ENCODE measurements at places on chromosomes 4 and X.

DNA sequence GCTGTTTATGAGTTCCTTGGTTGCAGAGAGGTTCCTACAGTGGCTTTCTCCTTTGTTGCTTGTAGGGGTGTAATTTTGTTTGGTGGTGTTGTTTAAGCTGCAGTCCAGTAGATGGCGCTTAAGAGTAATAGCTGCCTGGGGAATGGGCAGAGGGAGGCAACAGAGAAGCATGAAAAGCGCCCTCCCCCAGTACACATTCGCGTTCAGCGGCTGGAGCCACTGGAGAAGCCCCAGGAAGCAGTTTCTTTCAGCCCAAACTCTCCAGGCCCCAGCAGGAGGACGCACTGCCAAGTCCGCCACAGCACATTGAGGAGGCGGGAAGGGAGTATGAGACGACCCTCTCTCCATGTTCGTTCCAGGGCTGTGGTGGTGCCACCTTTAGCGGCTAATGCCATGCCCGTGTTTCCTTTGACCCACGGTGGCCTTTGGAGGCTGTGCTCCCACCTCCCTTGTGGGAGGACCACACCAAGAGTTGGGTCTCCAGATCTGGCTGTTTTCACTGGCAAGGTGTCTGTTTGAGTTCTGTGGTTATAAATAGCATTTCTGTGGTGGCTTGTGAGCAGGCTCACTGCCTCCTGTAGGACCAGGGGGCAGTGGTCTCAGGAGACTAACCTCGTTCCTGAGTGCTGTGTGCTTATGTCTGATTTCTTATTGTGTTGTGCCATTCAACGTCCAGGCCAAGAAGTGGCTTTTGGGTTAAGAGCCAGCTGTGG lies 252.3 kb downstream of the ARHGAP10 start:
- no peak for DNase-seq

DNA sequence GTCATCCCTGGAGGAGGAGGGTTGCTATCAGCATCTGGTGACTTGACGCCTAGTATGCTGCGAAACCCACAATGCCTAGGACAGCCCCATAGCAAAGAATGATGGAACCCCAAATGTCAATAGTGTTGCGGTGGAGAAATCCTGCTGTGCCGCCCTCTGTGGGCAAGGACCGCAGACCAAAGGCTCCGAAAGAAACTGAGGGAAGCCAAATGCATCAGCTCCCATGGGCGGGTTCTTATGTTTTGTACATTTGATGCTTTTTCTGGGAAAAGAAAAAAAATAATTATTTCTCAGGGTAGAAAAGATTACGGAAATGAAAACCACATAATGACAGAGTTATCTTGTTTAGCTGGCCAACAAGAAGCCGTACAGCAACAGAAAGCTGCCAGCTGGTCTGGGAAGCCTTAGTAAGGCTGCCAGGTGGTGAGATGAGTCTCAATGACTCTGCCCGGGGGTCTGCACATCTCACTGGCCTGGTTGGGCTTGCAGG lies 95.0 kb upstream of the TBL1X start:
- DNase-seq, result no peak

DNA sequence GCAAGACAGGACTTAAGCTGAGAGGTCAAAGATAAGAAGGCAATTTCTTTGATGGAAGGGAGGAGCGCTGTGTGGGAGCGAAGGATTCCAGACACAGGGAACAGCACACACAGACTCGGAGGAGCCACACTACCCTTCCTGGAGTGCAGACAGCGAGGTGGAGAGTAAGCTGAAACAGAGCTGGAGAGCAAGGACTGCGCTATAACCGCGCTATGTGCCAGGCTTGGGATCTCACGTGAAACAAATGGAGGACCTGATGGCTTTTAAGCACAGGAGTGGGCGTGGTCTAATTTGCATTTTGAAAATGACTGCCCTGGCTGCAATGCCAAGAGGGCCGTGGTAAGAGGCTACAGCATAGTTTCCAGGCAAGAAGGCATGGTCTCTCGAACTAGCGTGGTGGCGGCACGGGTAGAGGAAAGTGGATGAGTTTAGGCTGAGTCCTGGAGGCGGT lies 113.9 kb upstream of the SORBS2 start:
- DNase-seq, result no peak

- no peak for DNase-seq
Measured at GRCh38 chr4:177080388-177080787, 229.3 kb upstream of the NEIL3 start.

- no peak for DNase-seq
Measured at GRCh38 chrX:69263251-69263820, 98.1 kb upstream of the PJA1 start.

- DNase-seq, result peak; percentile 25
Measured at GRCh38 chr4:3880615-3881120, 114.5 kb downstream of the ADRA2C start.

- DNase-seq, result no peak
Measured at GRCh38 chr4:14387647-14388046, 614.6 kb upstream of the CPEB2 start.

GRCh38 chrX:67651437-67652142 lies 107.8 kb downstream of the AR start:
- no peak for DNase-seq

GRCh38 chrX:18964901-18965300 lies 19.0 kb downstream of the PHKA2 start:
- DNase-seq, result no peak

- no peak for DNase-seq
Measured at GRCh38 chrX:87397103-87397886, 120.3 kb upstream of the KLHL4 start.

DNA sequence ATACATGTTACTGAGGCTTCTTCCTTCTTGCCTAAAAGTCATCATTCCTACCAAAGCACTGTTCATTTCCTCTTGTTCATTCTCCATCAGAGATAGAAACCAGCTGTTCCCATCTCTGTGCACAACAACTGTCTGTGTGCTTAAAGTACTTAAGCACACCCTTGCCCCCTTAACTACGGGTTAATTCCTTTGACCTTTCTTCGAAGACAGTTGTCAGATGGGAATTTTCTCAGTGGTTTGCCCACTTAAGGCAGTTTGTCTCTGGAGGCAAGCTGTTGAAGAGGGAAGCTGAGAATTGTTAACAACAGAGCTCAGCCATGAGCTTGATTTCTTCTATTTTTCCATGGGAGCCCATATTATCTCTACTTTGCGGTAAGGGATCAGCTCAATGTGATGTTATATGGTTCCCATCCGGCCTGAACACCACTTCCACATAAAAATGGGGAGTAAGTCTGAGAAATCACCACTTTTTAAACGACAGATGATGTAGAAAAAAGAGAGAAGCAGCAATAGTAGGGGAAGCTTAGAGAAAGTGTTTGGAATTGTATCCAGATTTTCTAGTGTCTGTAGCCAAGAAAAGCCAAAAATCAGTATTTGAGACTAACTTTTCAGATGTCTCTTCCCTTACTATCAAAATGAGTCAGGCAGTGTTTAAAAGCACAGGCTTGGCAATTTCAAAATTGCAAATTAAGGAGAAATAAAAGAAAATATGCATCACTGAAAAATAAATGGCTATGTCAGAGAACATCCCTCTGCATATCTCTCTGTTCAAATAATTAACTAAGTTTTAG lies 194.4 kb downstream of the SLIT2 start:
- no peak for DNase-seq

GRCh38 chr4:38987491-38987890 lies 44.7 kb downstream of the TMEM156 start:
- no peak for DNase-seq

GRCh38 chr4:139525414-139525813 lies 30.6 kb downstream of the SETD7 start:
- no peak for DNase-seq

DNA sequence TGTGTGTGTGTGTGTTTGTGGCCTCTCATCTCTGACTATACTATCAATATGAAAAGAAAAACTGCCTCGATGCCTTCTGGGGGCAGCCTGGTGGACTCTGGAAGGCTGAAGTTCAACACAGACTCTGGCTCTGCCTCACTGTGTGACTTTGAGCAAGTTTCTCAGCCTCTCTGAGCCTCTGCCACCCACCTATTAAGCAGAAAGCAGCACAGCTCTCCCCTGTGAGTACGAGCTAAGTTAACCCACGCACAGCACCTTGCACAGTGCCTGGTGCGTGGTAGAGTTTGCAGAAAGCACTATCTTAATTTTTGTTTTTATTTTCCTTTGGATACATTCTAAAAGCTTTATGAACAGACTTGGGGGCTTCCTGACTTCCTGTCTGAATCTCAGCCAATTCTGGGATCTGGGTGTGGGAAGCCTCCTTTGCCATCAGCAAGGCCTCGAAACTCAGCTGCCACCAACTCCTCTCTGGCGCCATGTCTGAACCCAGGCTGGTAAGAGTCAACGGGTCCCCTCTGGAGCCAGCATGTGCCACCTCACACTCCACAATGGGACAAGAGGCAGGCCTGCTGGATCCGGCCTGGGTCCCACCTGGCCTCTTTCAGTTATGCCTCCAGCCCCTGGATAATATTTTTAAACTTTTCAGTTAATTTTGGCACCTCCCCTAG lies 57.3 kb downstream of the JAKMIP1 start:
- DNase-seq, result no peak

GRCh38 chr4:139333046-139333445 lies 30.8 kb upstream of the NDUFC1 start:
- no peak for DNase-seq

- DNase-seq, result no peak
Measured at GRCh38 chrX:82534086-82534597, 973.9 kb upstream of the POU3F4 start.

DNA sequence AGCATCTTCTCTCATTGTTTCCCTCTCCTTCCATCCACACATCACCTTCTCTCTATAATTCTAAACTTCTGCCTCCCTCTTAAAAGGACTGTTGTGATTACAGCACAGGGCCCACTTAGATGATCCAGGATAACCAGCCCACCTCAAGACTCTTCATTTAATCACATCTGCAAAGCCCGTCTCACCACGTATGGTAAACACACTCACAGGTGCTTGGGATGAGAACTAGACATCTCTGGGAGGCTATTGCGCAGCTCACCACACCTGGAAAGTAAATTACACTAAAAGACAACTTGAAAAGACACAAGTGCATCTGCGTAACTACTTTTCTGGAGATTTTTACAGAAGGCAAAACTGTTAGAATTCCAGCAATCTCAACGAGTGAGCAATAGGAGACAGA lies 15.4 kb upstream of the C1QTNF7 start:
- no peak for DNase-seq

GRCh38 chrX:130834149-130834548 lies 68.9 kb downstream of the ENOX2 start:
- DNase-seq, result no peak

- peak; percentile 19 for DNase-seq
Measured at GRCh38 chrX:120517936-120518335, 42.8 kb downstream of the CUL4B start.

- DNase-seq, result no peak
Measured at GRCh38 chr4:80207172-80207583, 9.9 kb downstream of the PRDM8 start.

DNA sequence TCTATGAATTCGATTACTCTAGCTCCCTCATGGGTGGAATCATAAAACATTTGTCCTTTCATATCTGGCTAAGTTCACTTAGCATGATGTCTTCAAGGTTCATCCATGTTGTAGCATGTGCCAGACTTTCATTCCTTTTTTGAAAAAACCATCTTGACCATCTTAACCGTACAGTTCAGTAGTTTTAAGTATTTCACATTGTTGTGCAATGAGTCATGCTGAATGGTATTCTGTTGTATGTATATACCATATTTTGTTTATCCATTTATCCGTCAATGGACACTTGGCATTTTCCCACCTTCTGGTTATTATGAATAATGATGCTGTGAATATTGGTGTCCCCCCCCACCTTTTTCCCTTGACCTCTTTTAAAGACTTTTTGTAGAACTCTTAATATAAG lies 72.4 kb upstream of the TLR2 start:
- DNase-seq, result no peak

GRCh38 chrX:71911731-71912050 lies 1.0 kb downstream of the NHSL2 start:
- no peak for DNase-seq

DNA sequence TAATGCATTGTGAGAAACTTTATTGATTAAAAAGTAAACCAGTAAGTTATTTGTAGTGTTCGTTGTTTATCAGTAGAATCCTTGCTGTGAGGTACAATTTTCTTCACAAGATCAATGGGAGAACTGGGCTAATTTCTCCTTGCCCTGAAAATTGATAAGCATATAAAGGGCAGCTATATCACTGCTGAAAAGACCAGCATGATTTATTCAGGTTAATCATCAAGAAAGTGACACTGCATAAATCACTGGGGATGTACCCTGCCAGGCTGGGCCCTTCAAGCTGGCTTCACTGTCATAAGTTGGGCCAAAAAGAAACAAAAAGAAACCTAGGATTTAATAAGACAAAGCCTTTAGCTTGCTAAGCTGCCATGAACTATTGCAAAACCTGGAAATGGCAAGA lies 746.7 kb downstream of the STPG2 start:
- no peak for DNase-seq

GRCh38 chr4:68717999-68718398 lies 47.5 kb upstream of the UGT2B15 start:
- no peak for DNase-seq

Data from RCC 7860 (cell line).